ENCODE measurements at places on chromosomes 12 and 14.
A peak's percentile ranks its signal among the peaks of the same experiment; 100 is the strongest.

- DNase-seq: no peak
These were observed 294.8 kb downstream of the APAF1 start for GRCh38 chr12:98939926-98940325.

DNA sequence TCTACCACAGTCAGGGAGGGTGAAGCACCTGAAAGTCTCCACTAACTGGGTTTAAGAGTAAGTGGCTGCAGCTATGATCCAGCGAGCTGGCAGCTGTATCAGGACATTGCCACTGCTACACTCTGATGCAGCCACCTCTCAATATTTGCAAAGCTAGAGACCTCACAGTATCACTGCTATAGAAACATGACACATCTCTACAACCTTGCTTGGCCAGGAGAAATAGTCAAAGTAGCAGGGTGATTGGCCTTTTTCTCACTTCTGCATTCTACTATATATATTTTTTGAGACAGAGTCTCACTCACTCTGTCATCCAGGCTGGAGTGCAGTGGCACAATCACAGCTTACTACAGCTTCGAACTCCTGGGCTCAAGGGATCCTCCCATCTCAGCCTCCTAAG, 9.3 kb upstream of the FMNL3 start:
- no peak for DNase-seq

DNA sequence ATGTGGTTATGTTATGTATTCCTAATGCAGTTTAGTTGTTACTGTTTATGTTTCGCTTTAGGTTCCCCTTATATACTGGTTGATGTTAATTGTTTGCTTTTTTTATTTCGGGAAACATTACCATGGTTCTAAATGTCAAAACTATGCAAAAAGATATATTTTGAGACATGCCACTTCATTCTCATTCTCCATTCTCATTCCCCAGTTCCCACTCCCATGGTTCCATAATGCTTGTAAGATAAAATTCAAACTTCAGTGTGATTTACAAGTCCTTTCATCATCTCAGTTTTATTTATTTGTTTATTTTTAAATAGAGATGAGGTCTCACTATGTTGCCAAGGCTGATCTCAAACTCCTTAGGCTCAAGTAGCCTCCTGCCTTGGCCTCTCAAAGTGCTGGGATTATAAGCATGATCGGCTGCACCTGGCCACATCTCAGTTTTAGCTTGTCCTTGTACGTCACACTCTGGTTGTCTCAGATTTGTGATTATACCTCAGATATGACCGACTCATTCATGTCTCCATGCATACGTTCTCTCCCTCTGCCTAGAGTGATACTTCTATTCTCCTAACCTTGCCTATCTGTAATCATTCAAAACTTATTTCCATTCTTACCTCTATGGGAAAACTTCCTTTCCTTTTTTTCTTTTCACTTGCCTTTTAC, 407.8 kb upstream of the RGS6 start:
- no peak for DNase-seq

DNA sequence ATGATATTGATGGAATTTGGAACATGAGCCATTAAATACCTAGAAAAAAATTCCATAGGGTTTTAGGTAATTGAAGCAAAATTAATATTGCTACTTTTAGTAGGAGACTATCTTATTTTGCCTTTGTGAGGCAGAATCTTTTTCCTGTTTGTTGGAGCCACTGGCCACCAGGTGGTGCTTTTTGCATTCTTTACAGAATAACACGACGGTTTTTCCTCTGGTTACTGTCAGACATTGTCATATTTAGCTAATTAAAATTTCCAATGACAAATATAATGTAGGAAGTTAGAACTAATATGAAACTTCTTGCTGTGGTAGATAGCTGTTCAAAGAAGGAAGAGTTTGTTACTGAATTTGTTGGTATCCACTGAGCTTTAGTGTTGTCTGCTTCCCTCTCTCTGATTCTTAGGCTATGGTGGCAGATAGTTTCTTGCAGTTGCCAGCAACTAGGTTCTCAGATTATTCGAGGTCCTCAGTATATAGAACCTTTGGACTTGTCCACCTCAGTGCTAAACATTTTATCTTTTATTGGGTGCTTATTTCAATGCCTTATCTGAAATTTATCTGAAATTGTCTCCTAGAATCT, 25.7 kb downstream of the RAB21 start:
- DNase-seq: peak; percentile 32

- no peak for DNase-seq
These were observed 12.7 kb upstream of the STON2 start for GRCh38 chr14:81412779-81413178.

DNA sequence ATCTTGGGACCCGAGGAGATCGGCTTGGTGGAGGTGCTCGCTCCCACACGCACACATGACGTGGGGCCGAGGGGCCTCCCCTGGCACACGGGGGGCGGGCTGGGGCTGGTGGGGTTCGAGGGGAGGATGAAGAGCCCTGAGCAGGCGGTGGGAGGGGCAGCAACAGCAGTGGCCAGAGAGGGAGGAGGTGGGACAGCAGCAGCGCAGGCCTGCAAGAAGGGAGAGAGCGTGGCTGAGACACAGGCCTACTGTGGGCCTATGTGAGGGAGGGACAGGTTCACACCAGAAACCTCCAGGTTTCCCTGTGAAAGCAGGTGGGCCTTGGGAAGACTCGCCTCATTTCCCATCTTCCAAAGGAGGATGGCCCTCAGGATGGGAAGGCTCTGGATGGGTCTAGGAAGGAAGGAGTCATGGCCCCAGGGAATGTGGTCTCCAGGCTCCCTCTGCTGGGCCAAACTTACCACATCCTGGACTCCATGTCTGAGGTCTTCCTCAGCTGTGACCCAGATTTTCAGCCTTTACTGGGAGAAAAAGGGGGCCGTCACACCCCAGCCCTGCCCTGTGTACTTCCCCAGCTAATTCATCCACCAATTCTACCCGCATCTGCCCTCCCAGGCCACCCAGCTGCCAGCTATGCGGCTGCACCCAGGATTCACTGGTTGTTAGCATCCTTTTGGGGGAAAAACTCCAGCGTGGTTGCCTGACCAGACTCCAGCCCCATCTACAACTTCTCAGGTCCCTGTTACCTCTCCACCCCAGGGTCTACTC, 2.8 kb downstream of the PIANP start:
- DNase-seq: no peak

DNA sequence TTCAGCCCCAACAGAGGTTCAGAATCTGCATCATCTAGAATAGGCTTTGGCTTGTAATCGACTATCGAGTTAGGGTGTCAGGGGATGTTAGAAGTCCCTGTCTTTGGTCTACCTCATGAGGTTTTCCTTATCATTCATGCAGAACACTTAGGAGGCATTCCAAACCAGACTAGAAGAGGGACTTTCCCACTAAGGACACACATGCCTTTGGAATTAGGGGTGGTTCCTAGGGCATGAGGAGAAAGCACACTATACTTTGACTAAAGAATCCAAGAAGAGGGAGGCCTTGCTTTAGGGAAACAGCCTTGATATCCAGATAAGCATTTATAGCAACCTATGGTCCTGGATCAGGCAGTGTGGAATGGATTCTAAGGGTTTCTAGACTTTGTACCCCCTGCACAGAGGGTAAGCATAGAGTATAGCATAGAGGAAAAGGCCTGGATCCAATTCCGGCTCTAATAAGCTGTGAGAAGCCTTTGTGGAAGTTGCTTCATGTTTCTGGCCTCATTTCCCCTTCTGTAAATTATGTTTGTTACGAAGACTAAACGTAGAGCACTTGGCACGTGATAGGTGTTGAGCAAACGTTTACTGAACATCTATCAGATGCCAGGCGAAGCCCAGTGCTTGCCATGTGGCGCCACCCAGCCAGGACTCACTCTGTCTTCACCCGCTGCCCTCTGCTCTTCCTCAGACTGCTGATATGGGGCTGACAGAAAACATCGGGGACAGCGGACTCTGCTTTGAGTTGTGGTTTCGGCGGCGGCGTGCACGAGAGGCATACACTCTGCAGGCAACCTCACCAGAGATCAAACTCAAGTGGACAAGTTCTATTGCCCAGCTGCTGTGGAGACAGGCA, 13.2 kb downstream of the ZNF219 start:
- no peak for DNase-seq

DNA sequence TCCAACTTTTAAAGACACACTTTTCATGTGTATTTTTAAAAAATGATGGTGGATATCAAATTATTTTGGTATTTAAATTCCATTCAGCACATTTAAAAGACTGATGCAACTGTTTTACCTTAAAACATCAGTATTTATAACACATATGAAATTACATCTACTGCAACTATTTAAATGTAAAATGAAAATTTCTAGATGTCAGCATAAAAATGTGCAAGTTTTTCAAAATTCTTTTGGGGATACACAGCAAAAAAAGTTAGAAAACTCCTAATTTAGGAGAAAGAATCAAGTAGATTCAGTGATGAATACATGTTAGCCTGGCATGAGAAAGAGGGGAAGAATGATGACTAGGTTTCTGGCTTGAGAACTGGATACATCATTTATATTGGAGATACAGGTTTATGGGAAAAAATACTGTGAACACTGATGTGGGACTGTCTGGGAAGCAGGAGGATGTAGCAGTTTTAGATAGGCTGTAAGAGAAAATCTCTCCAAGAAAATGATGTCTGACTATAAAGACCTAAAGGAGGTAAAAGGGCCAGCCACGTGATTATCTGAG, 9.2 kb downstream of the SOS2 start:
- DNase-seq: no peak

GRCh38 chr14:63401646-63402045, 82.9 kb upstream of the GPHB5 start:
- DNase-seq: no peak

GRCh38 chr12:103327676-103328075, 168.1 kb downstream of the C12orf42 start:
- no peak for DNase-seq

DNA sequence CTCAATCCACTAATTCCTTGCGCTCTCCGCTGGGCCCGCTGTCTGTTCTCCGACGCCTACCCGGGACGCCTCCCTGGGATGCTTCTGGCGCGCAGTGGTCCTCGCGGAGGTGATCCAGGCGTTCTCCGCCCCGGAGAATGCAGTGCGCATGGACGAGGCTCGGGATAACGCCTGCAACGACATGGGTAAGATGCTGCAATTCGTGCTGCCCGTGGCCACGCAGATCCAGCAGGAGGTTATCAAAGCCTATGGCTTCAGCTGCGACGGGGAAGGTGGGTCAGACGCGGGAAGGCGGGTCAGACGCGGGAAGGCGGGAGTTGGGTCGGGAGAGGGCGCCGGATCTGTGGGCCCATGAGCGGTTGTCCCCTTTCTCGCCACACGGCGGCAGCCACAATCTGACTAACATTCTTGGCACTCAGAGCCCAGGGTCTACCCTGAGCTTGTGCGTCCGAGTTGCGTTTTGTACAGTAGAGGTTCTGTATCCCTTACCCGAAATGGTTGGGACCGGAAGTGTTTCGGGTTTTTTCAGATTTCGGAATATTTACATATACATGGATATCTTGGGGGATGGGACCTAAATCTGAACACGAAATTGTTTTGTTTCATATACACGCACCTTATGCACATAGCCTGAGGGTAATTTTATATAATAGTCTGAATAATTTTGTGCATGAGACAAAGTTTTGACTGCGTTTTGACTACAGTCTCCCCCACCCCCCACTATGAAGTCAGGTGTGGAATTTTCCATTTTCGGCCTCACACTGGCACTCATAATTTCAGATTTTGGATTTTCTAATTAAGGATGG, 762 bp downstream of the C12orf57 start:
- DNase-seq: peak; percentile 85

DNA sequence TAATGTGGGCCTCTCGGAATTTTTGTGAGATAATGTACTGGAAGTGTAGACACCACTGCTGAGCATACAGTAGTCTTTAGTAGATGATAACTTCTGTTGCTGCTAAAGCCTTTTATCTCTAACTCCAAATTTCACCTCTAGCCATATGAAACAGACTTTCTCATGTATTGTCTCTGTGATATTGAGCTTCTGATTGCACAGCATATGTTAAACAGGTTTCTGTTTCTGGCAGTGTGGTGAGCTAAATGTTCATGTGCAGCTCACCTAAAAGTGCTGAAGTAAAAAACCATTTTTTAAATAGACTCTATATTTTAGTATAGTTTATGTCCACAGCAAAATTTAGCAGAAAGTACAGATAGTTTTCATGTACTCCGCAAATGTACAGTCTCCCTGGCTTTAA, 89.3 kb upstream of the ALX1 start:
- DNase-seq: no peak

- DNase-seq: no peak
These were observed 9.7 kb downstream of the CKAP4 start for GRCh38 chr12:106238146-106238545.

- no peak for DNase-seq
These were observed 18.8 kb downstream of the SLC24A4 start for GRCh38 chr14:92341791-92342190.

GRCh38 chr14:45709541-45709940, 456.5 kb upstream of the MIS18BP1 start:
- no peak for DNase-seq

DNA sequence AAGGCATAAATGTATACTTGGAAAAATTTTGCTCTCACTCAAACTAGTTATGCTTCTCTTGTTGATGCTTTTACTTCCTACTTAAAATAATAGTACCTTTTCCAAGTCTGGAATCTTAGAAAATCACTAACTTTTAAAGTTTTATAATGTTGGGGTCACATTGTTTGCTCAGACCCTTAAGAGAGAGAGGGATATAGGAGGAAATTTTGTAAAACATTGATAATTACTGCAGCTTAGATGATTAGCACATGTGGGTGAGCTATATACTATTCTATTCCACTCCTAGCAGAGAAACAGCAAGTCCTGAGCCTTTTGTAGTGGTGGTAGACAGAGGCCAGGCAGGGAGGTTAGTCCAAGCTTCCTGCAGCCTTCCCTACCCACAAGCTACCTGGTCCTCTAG, 13.4 kb downstream of the EID3 start:
- no peak for DNase-seq

GRCh38 chr12:6363330-6364043, 11.9 kb downstream of the SCNN1A start:
- peak; percentile 46 for DNase-seq

DNA sequence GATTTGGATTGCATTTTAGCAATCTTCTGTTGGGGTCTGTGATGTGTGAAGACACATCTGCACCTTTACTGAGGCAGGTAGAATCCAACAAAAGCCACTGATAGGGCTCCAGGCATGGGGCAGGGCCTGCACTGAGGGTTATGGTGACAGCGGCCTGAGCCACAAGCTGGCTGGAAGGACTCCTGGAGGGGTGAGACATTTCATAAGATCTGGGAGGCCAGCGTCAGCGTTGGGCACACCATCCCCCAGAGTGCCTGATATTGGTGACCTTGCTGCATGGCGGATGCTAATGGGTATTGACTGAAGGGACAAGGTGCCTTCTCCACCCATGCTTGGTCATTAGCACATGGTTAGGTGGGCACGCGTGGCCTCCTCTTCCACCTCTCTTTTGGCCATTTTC, 187.6 kb downstream of the CACNA1C start:
- DNase-seq: no peak

DNA sequence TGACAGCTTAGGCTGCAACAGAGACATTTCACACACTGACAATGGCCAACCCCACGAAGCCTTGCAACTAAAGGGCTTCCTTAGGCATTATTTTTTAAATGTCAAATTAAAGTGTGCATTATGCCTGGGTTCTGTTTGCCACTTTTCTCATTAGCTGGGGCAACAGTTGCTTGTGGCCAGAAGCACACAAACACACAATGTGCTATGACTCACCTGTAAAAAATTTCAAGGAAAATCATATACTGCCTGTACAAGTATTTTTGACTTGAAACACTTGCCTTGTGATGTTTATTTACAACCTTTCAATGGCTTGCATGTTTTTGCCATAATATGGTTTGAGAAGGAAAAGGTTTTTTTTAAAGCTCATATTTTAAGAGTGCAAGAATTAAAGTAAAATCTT, 1.9 kb downstream of the NTN4 start:
- no peak for DNase-seq

GRCh38 chr14:87131879-87132278, 861.1 kb downstream of the GALC start:
- DNase-seq: no peak

- no peak for DNase-seq
These were observed 44.6 kb downstream of the ERO1A start for GRCh38 chr14:52650774-52651173.
